Activated CD4-positive, alpha-beta T cell treated with anti-CD3 and anti-CD28 coated beads, Interleukin-2, Interleukin-4, amounts not matched to agents 100 ng/mL and 50 ng/mL, durations not matched to agents 16 hours and 8 hours (primary cell): ENCODE measurements at places on chromosomes 16 and 17.

- no peak for DNase-seq
Observed at GRCh38 chr16:30942426-30942806, 6.5 kb upstream of the ORAI3 start.

DNA sequence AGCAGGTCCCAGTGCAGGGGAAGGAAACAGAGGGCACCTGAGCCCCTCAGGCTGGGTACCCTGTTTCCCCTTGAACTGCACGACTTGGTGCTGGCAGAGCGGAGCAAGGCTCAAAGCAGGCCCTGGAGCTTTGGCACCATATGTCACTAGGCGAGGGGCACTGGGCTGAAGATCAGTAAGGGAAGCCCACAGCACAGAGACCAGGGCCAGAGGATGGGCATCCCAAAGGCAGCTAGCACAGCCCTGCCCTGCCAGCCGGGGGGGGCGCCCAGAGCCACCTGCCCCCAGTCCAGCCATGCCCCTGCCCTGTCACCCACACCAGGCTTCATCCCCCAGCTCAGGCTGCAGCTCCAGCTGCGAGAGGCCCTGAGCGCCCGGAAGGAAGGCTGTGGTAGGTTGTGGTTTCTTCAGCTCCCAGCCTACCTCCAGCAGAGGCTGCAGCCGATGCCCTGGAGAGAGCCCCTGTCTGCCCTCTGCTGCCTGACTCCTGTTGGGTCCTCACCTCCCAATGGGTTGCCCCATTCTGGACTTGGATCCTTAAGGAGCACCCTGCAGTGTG, 10.9 kb downstream of the NHERF1 start:
- DNase-seq, result peak; percentile 76

GRCh38 chr16:49912721-49913120, 56.8 kb upstream of the ZNF423 start:
- DNase-seq, result no peak

- DNase-seq, result peak; percentile 60
Observed at GRCh38 chr17:76261421-76262215, 3.5 kb upstream of the UBALD2 start.

DNA sequence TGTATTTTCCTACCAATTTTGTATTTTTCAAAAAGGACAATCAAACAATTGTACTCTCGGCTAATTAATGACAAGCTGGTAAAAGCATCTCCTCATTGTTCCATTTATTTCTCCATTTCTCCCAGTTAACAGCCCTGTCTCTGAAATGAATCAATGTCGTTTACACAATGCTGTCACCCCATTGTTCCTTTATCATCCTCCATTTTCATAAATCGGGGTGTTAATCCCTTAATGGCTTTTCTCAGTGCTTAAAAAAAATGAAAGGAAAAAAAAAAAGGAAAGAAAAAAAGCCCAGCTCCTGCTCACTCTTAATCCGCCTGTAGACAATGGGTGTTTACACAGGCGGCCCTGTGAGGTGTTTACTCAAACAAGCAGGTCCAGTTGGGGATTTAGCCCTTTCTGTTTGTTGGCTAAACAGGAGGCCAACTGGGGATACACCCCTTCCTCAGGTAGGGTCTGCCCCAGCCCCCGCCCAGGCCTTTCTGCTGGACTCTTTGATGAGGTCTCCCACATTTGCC, 86.8 kb upstream of the SALL1 start:
- DNase-seq, result no peak

- DNase-seq, result no peak
Observed at GRCh38 chr16:68646953-68647659, 2.0 kb downstream of the CDH3 start.

GRCh38 chr17:34161690-34162089, 93.4 kb upstream of the CCL2 start:
- DNase-seq, result no peak

- DNase-seq, result no peak
Observed at GRCh38 chr17:8859804-8860430, 7.6 kb downstream of the PIK3R6 start.

- DNase-seq, result no peak
Observed at GRCh38 chr17:40174514-40174913, 2.8 kb upstream of the RAPGEFL1 start.

- DNase-seq, result no peak
Observed at GRCh38 chr16:57032931-57033330, 43.6 kb downstream of the NLRC5 start.

DNA sequence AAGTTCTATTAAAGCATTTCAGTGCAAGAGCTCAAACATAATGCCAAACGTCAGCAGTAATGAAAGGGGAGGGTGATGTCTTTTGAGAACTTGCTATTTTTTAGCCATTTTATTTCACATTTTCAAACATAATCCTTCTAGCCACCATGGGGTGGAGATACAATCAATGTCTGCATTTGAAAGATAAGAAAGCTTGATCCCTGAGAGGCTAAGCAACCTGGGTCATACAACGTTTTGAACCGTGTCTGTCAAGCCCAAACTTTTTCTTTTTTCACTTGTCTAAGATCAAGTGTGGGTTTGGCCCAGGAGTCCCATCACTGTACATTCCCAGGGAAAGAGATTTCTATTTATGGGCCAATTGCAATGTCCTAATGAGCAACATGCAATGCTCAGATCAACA, 331.1 kb downstream of the SLC39A11 start:
- DNase-seq, result no peak

DNA sequence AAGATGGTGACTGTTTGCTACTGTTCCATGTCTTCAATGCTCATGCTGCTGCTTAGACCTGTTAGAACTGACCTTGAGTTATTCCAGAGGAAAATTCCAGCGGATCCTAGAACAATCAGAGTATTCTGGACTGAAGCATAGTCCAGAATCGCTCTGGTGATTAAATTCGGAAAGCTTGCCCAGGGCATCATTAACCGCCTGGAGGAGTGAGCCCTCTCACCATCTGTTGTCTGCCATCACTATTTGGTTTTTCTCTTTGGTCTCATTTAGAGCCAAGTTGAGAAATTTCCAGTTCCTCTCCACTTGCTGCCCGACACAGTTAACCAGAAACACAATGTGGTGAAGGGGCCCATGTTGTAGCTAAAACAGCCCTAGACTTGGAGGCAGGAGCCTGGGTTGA, 104.1 kb downstream of the BMERB1 start:
- no peak for DNase-seq

- DNase-seq, result no peak
Observed at GRCh38 chr17:66423056-66423955, 120.9 kb downstream of the PRKCA start.

DNA sequence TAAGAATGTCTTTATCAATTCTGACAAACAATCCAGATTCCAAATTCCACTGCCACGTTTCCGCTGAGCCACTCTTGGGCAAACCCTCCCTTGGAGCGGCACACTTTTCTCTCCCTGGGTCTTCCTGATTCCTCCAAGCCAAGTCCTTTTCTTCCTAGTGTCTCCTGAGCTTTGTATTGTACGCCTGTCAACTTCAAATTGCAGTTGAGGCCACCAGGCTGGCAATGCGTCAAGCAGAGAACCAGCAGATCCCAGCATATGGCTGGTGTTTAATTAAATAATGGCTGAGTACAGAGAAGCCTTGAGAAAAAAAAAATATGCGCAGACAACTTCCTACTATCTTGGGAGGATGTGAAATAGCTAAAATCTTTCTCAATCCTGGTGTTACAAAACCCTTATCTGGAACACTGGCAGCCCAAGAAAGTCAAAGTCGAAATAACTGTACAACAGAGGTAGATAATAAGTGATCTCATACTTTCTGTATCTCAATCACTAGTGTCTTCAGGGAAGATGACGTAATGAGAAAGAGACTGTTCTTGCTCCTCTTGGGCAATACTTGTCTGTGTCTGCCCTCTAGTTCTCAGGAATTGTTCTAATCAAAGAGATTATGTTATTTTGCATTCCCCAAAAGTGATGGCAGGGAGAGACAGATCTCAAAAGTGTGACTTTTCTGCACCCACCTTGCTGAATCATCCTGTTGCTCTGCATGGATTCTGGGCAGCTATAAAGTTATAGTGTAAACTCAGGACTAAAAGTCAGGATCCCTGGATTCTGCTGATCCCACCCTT, 15.0 kb downstream of the SMIM36 start:
- no peak for DNase-seq

GRCh38 chr17:48207776-48208544, 100.4 kb downstream of the SNX11 start:
- no peak for DNase-seq

GRCh38 chr17:72687886-72688285, 404.6 kb downstream of the SLC39A11 start:
- no peak for DNase-seq

DNA sequence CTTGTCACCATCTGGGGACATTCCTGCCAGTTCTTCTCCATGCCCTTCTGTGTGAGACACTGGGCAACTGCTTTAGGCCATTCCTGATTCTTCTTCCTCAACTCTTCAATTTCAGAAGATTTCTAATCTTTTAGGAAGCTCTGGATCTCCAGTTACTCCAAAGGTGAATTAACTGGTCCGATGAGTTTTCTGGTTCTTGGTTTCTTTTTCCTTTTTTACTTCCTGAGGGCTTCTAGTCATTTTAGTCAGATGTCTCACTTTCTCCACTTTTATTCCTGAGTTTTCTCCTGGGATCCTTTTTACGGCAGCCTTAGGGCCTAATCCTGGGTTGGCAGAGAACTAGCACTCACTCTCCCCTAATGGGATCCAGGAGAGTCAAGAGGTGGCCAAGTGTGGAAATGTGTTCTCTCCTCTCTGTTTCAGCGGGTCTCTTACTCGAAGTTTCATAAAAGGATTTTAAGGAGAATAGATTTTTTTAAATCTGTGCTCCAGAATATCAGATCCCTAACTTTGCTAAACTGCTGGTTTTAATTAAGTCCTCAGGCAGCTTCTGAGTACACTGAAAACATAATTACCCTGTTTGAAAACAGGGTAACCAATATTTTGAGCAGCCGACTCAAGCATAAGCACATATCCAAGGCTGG, 107.6 kb downstream of the RMI2 start:
- no peak for DNase-seq

DNA sequence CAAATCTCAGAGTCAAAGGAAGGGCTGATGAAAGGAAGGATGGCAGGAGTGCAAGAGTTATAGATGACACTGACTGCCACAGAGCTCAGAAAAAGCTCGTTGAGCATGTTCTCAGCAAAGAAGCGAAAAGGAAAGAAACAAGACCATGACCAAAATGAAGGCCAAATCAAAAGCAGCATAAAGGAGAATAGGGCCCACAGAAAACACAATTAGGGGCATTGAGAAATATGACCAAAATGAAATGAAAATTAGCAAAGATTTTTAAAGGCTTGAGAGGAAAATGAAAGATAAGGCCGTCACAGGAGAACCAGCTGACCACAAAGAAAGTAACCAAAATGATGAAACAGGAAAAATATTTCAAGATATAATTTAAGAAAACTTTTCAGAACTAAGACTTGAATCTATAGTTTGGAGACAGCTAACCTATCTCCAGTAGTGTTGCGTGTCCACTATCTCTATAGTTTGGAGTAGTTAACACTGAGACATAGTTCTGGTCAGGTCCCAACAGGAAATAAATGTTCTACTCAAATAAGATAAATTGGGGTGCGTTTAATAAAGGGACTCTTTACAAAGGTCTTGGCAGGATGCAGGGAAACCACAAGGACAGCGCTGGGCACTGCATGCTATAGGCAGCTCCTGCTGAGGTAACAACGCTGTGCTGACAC, 7.9 kb downstream of the PRSS54 start:
- DNase-seq, result no peak

GRCh38 chr16:70614208-70614951, 32.0 kb upstream of the IL34 start:
- no peak for DNase-seq

- DNase-seq, result no peak
Observed at GRCh38 chr17:21082001-21082436, 39.2 kb upstream of the USP22 start.

GRCh38 chr17:66829883-66830282, 5.0 kb upstream of the CACNG5 start:
- DNase-seq, result no peak

GRCh38 chr16:85628645-85629044, 15.5 kb downstream of the GSE1 start:
- no peak for DNase-seq

DNA sequence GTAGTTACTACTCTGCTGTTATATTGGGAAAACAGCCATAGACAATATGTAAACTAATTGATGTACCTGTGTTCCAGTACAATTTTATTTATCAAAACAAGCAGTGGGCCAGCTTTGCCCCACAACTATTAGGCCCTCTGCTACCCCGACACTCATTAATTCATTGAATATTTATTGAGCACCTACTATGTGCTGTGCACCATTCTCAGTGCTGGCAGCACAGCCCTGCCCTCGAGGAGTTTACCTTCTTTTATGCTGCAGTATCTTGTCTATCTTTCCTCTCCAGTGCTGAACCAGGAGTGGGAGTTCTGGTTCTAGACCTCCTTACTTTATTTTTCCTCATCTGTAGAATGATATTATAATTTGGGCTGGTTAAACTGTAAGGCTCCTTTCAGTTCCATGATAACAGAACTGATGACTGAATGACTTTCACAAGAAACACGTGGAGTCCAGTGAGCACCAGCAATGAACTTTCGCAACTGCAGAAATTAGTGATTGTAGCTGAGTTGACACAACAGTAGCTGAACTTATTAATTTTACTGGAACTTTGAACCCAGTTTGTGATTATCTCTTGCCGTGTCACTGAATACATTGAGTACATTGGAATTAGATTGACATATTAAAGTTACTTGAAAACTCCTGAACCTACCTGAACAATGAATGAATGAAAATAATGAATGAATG, 2.4 kb downstream of the GOSR2 start:
- DNase-seq, result no peak

- DNase-seq, result no peak
Observed at GRCh38 chr16:74657870-74658642, 8.6 kb downstream of the RFWD3 start.

DNA sequence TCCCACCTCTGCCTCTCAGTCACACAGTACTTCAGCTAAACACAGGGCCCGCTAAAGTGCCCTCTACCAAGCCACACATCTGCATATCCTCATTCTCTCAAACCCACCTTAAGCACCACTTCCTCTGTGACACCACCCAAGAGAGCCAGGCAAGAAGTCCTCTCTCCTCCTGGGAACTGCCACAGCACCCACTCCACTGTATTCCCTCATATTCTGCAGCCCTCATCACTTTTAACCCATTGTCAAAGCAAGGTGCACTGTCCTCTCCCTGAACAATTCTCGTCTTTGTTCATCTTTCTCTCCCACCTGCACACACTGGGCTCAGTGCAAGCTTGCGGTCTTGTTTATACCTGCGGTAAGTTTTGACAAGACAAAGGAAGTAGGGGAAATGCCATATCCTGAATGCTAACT, 13.6 kb downstream of the CHD9 start:
- no peak for DNase-seq

DNA sequence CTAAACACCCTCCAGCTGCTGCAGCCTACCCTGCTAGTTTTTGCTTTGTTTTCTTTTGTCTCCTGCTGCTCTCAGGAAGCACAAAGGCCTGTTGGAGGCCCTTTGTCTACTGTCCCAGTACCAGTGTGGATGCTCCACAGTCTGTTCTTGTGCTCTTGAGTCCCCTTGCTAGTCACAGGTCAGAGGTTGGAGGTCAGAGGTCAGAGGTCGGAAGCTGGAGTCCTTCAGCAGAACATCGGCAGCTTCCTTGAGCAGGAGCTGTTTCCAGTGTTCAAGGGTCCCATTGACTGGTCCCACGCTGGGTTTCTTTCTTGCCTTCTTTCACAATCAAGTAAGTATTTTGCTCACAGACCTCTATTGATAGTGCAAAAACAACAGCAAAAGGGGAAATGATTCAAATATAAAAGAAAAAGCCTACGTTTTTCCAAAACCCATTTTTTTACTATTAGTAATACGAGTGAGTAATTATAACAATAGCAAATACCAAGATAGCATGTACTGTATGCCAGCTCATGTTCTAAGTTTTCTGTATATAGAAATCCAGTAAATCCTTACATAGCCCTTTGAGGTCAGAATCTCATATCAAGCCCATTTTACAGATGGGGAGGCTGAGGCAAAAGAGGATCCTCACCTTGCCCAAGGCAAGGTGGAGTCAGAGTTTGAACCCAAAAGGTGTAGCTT, 10.9 kb upstream of the IL34 start:
- no peak for DNase-seq
